ENCODE measurements at places on chromosomes 7 and 10.

- no peak for DNase-seq
Observed at GRCh38 chr10:21493784-21494183, 31.7 kb downstream of the SKIDA1 start.

DNA sequence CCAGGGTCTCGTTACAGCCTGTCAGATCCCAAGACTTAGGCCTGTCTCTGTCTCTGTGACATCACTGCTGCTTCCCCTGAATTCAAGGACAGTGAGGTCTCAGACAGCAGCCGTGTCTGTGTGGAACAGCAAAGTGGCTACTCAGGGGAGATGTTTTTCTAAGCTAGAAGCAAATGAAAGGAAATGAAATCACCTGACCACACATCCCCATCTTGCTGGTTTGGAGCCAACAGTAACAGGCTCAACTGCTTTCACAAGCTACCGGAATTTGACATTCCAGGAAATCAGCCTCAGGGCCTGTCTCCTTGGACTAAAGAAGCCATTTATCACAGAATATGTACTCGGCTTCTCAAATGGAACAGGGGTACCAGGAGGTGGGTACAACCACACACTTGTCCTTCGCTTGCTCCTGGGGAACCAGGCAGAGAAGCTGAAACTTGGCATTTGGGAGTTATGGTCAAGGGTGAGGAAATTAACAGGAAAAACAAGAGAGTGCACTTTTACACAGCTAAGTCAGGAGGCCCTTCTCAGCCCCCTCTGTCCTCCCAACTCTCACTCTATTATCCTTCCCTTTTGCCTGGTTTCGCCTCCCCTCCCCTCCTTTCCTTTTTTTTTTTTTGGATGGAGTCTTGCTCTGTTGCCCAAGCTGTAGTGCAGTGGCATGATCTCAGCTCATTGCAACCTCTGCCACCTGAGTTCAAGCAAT is 73.2 kb downstream of the SPDYE5 start:
- DNase-seq: no peak

DNA sequence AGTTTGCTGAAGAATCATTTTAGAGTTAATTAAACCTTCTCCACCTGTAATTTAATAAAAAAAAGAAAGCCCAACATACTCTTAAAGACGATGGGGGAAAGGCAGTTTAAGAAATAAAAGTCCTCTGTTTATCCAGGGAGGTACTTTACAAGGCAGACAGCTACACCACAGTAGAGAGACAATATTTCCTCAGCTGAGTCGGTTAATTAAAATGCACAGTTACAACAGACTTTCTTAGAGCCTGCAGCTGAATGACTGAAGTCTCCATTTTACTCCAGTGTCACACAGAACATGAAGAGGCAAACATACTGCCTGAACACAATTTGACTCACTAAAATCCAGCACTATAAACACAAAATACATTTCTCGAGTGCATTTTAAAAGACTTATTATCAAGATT is 15.1 kb downstream of the LRRTM3 start:
- no peak for DNase-seq

DNA sequence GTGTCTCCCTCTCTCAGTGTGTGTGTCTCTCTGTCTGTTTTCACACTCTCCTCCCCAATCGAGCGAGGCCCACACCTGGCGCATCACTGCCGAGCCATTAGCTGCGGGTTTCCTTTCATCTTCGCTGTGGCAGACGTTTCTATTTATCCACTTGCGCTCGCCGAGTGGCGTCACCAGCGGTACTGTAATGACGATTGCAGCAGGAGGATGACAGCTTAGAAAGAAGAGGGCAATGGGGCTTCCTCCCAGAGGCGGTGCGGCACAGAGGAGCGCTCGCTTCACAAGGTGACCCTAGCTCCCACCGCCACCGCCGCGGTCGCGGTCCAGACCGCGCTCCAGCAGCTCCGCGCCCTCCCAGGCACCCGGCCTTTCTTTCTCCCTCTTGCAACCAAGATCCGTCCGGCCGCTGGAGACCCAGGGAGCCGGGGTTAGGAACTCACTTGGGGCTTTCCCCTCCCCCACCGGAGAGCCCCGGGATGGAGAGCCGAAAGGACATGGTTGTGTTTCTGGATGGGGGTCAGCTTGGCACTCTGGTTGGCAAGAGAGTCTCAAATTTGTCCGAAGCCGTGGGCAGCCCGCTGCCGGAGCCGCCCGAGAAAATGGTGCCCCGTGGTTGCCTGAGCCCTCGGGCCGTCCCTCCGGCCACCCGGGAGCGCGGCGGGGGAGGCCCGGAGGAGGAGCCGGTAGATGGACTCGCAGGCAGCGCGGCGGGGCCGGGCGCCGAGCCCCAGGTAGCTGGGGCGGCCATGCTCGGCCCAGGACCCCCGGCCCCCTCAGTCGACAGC is at the start of gene EVX1:
Gene EVX1, plus strand, starts transcription at position 248 of the 785 bp plus-strand sequence. Its CDS starts 229 bp downstream, at position 477.
- DNase-seq: no peak

DNA sequence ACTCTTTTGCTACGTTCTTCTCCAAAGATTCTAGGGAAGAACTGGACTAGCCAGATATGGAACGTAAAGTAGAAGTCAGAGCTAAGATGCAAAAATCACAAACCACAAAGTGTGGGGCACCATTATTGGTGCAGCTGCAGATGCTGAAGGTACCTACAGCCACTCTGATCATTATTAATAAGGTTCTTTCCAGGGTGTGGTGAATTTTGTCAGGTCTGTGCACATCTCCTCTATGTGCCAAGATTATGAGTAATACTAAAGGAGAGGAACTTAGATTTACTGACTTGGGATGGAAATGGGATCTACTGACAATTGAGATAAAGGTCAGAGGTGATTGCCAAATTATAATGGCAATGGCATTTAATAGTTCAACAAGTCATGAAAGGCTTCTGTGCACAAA is 148.2 kb downstream of the RAPGEF5 start:
- no peak for DNase-seq

GRCh38 chr10:1608851-1609647 is 128.3 kb downstream of the ADARB2 start:
- DNase-seq: no peak

GRCh38 chr7:150954201-150954985 is 23.7 kb downstream of the KCNH2 start:
- no peak for DNase-seq

- DNase-seq: no peak
Observed at GRCh38 chr10:125626671-125627070, 56.3 kb downstream of the TEX36 start.

DNA sequence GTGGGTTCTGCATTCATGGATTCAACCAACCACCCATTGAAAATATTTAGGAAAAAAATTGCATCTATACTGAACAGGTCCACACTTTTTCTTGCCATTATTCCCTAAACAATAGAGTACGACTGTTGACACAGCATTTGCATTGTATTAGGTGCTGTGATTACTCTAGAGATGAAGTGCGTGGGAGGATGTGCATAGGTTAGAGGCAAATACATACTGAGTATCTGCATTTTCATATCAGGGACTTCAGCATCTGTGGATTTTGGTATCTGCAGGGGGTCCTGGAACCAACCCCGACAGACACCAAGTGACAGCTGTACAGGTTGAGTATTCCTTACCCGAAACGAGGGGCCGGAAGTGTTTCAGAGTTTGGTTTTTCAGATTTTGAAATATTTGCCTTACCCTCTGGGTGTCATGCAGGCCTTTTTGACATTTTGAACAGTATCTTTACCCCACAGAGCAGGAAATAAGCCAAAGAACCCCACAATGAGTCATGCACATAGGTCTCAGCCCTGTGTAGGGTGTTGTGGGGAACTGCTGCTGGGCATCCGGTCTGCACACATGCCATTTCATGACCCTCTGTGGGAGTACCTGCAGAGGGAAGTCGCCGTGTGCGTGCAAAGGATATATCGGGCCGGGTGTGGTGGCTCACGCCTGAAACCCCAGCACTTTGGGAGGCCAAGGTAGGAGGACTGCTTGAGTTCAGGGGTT is 14.5 kb downstream of the NUDT5 start:
- DNase-seq: peak; percentile 63

DNA sequence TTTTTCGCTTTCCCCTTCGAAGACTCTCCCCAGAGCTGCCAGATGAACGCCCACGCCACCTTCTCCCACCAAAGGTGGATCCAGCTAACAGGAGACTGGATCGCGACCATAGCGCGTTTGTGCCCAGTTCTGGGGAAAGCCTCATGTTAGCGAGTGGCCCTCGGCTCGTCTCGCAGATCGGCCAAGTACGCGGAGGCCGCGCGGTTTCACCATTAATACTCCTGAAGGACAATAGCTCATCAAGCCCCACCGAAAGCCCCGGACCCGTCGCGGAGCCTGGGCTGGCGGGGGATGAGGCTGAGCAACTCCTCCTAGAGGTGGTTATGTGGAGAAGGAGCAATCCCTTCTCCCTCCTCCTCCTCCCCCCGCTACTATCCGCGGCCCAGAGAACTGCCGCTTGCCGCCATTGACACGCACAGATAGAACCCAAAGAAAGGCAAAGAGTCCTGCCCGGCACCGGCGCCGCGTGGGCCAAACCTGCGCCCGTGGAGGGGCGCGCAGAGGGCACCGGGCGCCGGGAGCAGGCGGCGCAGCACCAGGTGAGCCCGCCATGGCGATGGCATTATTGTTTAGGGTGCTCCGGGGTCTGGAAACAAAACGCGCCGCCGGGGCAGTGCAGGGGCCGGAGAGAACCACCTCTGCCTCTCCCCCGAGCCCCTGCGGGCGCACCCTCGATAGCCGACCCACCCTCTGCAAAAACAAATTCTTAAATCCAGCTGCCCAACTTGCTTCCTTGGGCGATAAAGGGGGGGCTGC is at the start of gene MACROH2A2:
Gene MACROH2A2, plus strand, starts transcription at position 385 of the 756 bp plus-strand sequence. CDS start 22,813 bp downstream, outside the sequence.
- DNase-seq: peak; percentile 23

- DNase-seq: no peak
Observed at GRCh38 chr10:120181154-120181553, 275.9 kb upstream of the PLPP4 start.

DNA sequence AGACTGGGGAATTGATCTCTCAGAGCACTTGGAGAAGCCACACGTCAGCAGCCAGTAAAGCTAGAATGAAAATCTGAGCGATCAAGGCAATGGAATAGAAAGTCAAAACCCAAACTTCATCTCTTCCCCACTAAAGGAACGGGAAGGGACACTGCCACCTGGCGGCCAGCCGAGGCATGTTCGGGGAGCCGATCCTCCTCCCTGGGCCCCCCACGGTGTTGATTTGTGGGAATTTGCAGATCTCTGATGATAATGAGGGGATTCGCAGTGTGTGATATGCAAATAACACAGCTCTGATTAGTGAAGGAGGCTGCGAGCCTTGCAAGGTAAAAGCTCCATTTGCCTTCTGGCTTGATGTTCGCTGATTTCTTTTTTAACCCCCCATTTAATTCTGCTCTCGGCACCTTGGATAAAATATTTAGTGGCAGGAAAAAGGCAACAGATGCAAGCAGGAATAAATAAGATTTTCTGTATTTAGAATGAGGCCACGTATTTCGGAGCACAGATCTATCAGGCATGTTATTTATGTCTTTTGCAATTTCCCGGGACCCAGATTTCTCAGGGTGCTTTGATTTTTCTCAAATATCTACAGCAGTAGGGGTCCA is 258.6 kb downstream of the PAXIP1 start:
- peak; percentile 20 for DNase-seq

DNA sequence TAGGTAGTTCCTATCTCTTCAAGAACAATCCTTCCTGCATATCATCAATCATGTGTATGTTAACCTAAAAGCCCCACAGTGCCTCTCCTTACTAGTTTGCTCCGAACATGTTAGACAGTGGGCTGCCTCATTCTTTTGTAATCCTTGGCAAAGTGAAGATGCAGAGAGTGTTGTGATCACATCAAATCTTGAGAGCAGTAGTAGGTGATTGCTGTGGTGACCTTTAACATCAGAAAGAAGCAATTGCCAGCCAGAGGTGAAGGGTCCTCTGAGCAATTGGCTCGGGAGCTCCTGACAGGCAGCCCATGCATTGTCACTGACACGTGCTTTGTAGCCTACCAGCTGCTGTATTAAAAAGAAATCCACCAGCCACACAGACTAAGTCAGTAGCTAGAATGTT is 19.6 kb upstream of the GSTK1 start:
- no peak for DNase-seq

All from stimulated activated CD4-positive, alpha-beta T cell treated with anti-CD3 and anti-CD28 coated beads, Interleukin-2, amount 100 ng/mL, for 24 hours (primary cell).